Naive thymus-derived CD4-positive, alpha-beta T cell (primary cell): ENCODE measurements at places on chromosomes 2 and 18. TPM values are rescaled to one million over a fixed set of nuclear protein-coding genes. Genes with fewer than 3 reads are reported as not detected.

DNA sequence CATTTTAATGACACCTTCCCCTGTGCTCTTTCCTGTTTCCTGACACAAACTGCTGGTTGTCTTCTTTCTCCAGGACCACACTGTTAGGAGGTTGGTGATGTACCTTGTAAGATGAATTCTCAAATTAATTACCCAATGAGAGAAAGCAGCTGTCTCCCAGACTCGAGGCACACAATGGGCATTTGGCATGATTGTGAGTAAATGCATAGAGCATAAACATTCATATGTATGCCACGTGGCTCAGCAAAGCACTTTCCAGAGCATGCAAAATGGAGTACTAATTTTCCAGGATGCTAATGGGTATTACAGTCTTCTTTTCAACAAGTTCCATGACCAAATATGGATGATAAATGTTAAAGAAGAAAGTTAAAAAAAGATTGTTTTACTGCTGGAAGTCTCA lies 235.2 kb upstream of the KLHL29 start:
- no peak for DNase-seq

Gene FRZB
- not detected for polyA plus RNA-seq

DNA sequence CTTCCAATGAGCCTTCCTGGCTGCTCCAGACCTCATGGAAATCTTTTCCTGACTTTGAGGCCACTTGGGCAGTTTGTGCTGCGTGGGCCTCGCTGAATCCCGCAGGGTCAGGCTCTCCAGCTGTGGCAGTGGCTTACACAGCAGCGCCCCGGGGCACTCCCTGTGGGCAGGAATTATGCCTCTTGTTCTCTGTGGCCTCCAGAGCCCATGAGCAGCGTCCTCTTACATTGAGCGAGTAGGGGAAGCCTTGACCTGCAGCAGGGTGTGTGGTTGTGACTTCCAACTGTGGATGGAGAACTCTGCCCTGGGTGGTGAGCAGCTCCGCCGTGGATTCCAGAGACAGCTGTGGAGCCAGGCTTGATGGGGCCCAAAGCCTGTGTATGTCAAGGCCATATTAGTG lies 180.8 kb downstream of the GLI2 start:
- no peak for DNase-seq

Gene C2orf49
- 11.1 TPM for polyA plus RNA-seq
